NCI-H524 (cell line): ENCODE measurements at places on chromosomes 6 and 20.

GRCh38 chr6:106104476-106104875, 18.3 kb downstream of the PRDM1 start:
- DNase-seq: no peak

GRCh38 chr6:163416557-163417253, 2.2 kb downstream of the QKI start:
- DNase-seq: peak; percentile 10

- DNase-seq: peak; percentile 54
These were observed 55.4 kb downstream of the RIPOR3 start for GRCh38 chr20:50635676-50636600.

GRCh38 chr6:48397887-48398286, 286.9 kb upstream of the PTCHD4 start:
- no peak for DNase-seq

DNA sequence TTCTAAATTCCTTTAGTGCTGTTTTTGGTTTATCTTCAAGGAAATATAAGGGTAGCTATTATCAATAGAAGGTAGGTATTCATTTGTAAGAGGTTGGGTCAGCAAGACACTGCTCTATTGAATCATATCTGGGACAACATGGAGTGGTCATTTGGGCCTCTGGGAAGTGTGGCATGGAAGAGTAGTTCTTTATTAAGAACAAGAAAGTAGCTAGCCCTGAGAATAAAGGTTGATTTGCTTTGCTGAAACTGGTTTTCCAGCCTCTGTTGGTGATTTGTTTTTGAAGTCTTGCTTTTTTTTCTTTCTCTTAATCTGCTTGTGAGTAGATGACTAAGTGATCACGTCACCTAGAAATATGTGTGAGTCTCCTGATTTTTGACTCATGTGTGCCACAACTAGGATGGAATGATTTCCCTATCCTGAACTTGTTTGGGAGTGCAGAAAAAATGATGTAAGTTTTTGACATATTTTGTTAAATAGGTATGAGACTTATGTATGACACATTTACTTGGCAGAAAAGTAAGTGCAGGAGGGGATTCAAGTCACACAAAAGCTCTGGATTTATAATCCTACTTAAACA, 381.8 kb downstream of the CENPW start:
- no peak for DNase-seq

GRCh38 chr6:149013586-149014344, 266.9 kb downstream of the UST start:
- peak; percentile 79 for DNase-seq

DNA sequence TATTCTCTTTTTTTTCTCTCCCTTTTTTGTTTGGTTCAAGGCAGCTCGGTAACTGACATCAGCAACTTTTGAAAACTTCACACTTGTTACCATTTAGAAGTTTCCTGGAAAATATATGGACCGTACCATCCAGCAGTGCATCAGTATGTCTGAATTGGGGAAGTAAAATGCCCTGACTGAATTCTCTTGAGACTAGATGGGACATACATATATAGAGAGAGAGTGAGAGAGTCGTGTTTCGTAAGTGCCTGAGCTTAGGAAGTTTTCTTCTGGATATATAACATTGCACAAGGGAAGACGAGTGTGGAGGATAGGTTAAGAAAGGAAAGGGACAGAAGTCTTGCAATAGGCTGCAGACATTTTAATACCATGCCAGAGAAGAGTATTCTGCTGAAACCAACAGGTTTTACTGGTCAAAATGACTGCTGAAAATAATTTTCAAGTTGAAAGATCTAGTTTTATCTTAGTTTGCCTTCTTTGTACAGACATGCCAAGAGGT, 10.6 kb downstream of the HEY2 start:
- DNase-seq: no peak

- no peak for DNase-seq
These were observed 40.1 kb downstream of the ITPR3 start for GRCh38 chr6:33661106-33661838.

GRCh38 chr6:110093981-110094380, 85.5 kb downstream of the WASF1 start:
- no peak for DNase-seq

DNA sequence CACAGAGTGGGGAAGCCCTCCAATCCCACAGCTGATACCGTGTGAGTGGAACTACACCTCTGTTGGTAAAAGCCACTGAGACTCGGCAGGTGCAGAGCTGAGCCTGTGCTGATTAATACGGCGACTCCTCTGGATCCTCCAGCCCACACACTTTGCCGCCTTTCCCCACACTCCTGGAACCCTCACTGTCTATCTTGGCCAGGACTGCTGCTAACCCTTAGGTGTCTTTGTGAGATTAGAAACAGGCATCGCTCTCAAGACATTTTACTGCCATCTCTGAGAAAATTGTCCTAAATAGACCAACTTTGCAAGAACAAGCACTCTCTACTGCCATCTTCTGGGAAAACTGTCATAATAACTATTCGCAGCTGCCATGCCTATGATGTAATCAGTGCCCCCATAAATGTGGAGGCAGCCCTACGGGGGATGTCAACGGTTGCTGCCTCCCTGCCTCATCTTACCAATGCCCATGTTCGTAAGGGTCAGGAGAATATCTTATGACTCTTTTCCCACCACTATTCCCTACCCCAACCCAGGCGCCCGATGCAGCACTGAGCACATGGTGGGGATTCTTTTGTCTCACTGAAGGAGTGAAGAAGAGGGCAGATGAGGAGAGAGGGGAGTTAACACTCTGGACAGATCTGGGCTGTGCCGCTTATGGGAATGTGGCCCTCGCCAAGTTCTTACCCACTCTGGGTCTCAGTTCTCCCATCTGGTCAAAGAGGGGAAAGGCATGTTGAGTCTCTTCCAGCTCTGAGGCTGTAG, 26.1 kb upstream of the KCNB1 start:
- peak; percentile 76 for DNase-seq

- no peak for DNase-seq
These were observed 230.0 kb upstream of the BTBD3 start for GRCh38 chr20:11687546-11688292.

DNA sequence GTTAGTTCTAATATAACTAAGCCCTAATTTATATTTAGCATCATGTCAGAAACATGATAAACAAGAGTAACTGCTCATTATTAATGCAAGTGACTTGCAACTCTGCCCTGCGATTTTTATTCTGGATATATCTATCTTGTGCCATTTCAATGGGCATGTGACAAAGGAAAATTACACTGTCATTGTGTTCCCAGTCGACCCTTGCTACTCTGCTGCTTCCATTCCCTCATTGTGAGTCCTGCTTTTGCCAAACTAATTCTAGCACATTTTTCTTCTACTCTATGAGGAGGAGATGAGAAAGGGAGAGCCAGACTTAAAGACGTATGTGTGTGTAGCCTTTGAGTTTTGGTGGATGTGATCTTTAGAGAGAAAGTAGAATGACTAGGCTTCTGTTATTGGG, 275.9 kb downstream of the ARHGAP18 start:
- no peak for DNase-seq

DNA sequence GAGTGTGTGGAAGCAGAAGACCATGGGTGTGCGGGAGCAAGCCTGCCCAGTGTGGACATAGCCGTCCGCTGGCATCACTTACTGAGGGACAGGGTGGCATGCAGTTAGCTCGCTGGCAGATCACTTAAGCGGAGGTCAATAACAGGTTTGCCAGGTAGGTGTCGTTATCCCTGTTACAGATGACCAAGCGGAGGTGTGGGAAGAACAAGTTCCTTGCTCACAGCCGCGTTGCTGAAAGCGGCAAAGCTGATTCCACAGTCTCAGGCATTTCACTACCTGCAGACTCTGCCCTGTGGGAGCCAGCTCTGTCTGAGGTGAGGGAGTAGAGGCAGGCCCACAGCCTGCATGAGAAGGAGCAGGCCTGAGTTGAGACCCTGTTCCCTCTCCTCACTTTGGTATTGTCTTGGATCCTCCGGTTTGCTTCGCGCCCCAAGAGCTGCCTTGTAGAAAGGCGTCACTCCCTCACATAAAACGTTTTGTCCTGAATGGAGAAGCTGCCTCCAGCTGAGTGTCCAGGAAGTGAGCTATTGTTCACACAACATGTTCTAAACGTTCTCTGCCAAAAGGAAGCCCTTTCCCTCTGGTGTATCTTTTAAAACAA, 96.9 kb downstream of the TCP11 start:
- peak; percentile 49 for DNase-seq

GRCh38 chr20:44073011-44073674, 113.8 kb downstream of the JPH2 start:
- no peak for DNase-seq

- DNase-seq: no peak
These were observed 12.2 kb downstream of the MAPRE1 start for GRCh38 chr20:32831982-32832381.

- DNase-seq: no peak
These were observed 192.2 kb downstream of the GJA10 start for GRCh38 chr6:90086517-90086916.

DNA sequence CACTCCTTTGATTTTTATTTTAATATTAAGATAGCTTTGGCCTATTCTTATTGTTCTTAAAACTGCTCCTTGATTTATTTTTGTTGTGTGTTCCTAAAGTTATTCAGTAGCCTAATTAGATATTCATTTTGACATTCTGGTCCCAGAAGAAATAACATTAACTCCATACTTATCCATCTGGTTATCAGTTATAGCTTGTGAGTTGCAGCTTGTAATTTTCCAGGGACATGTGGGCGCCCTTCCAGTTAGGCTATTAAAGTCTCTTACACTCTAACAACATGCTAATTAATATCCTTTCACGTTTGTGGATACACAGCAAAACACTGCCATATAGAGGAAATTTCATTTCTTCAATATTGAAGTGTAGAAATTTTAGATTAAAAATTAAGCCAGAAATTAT, 987.5 kb downstream of the HACE1 start:
- DNase-seq: peak; percentile 82
